ENCODE measurements at places on chromosomes 5 and 9.

DNA sequence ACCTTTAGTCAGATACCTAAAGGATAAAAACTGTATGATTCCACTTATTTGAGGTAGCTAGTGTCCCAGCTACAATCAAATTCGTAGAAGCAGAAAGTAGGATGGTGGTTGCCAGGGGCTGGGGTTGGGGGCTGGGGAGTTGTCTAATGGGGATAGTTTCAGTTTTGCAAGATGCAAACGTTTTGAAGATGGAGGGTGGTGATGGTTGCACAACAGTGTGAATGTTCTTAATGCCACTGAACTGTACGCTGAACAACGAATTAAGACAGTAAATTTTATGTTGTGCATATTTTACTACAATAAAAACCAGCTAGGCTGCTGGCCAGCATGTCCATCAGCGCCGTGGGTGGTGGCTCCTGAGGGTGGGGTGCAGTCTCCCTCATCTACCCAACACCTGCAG lies 137.8 kb downstream of the GADD45G start:
- DNase-seq: no peak

DNA sequence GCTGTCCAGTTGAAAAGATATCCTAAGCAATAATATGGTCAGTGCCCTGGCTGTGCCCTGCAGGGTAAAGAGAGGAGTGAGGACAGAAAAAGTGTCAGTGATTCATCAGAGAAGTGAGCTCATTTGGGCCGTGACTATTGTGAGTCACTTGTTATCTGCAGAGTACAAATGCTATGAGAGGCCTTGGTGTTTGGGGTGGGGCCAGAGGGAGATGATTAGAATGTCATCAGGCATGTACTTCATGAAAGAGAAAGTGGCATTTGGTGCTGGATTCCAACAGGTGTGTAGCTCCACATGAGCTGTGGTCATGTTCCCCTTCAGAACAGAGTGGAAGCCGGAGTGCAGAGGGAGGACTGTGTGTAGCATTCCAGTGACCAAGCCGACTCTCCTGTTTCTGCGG lies 174.1 kb downstream of the KDM4C start:
- no peak for DNase-seq

GRCh38 chr5:45264447-45264846 lies 431.7 kb downstream of the HCN1 start:
- DNase-seq: no peak

DNA sequence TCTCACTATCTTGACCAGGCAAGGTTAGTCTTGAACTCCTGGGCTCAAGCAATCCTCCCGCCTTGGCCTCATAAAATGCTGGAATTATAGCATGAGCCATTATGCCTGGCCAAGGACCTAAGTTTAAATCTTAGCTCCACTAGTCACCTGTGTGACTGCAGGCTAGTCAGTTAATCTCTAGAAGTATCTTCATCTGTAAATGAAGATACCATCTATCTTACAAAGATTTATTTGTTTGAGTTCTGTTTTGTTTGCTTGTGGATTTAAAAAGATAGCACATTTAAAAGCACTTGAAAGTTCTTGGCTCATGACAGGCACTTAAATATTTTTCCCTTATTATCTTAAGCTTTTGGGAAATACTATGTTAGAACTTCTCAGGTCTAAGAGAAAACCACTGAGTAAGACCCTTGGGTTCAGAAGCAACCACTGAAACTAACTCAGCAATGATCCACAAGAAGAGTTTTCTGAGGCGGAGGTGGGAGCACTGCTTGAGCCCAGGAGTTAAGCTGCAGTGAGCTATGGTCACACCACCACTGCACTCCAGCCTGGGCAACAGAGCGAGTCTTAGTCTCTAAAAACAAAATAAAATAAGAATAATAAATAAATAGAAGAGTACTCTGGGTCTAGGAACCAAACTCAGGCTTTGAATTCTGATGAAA lies 19.1 kb downstream of the TMEM245 start:
- no peak for DNase-seq

DNA sequence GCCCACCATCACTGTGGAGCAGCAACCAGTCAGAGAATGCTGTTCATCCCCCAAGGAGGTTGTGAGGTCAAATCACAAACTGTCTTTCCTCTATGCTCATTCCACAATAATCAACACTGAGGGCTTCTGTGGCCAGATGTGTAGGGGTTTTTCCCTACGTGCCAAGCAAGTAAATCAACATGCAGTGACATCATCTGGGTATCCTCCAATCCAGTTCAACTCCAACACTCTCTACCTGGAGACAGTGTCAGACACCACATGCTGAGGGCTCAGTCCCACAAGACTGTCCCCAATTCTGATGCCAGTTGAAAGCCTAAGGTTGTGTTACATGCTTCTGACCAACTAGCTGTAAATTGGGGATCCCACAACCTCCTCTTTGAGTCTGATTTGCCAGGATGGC lies 57.3 kb upstream of the DMRT1 start:
- DNase-seq: no peak

DNA sequence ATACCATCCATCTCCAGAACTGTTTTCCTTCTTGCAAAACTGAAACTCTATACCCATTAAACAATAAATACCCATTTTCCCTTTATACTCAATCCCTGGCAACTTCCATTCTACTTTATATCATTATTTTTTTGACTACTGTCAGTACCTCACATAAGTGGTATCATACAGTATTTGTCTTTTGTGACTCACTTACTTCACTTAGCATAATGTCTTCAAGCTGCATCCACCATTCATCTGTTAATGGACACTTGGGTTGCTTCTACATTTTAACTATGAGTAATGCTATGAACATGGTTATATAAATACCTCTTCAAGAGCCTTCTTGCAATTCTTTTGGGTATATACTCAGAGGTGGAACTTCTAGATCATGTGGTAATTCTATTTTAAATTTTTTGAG lies 11.6 kb upstream of the TYRP1 start:
- no peak for DNase-seq

DNA sequence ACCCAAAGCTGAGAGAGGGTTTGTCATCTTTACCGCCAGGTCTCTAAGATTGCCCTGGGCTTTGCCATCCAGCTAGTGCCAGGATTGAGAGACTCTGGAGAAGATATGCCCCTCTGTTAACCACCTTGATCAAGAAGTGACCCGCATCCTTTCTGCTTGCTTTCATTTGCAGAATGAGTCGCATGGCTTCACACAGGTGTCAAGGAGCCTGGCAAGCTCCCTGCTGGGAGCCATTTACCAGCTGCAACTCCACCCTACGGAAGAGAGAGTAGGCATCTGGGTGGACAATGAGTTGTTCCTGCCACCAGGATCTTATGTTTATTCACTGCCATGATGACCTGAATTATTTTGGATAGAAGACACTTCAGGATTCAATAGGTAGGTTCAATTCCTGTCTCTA lies 43.0 kb downstream of the HSD17B3 start:
- DNase-seq: no peak

GRCh38 chr5:142674531-142675469 lies 11.1 kb downstream of the FGF1 start:
- DNase-seq: no peak

- DNase-seq: no peak
Measured at GRCh38 chr9:115211413-115212124, 93.6 kb upstream of the TNC start.

DNA sequence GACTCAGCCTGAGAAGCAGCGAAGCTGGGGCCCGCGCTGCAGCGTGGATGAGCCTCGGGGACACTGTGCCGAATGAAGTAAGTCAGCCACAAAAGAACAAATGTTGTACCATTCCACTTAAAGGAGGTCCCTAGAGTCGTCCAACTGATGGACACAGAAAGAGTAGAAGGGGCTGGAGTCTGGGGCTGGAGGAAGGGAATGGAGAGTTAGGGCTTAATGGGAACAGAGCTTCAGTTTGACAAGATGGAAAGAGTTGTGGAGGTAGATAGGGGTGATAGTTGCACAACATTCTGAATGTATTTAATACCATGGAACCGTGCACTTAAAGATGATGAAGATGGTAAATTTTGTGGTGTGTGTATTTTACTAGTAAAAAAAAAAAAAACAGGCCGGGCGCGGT lies 119.9 kb downstream of the EHMT1 start:
- no peak for DNase-seq

DNA sequence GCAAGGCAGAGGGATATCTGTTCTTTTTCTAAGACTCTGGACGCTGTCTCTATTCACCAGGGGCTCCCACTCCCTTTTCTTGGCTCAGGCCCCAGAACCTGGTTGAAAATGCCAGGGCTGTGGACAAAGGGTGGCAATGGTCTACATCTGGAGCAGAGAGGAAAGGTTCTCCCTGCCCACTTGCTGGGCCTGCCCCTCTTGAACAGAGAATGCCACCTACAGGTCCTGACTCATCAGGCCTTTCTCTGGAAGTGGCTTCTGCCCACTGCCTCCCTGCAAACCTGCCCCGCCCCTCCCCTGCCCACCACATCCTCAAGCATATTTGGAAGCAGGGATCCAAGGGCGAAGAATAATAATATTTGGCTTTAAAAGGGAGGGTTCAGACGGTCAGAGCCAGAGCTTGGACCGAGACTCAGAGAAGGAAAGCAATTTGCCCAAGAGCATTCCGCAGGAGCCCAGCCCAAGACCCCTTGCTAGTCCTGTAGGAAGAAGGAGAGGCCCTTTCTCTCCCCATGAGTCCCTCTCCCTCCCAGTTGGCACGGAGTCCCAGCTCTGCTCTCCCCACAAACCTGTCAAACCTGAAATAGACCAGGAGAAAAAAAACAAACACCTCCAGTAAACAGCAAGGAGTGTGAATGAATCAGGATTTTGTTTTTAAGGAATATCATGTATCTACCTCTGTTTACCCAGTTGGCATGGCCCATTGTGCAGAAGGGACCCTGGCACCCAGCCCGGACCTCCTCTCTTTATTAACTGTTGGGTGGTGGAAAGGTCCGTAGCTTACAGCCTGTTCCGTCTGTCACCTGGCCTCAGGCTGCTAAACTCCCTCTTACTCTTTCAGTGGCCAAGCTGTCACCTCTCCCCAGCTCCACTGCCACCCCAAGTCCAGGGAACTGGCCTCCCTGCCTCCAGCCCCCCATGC lies 37.7 kb upstream of the STXBP1 start:
- no peak for DNase-seq

- DNase-seq: no peak
Measured at GRCh38 chr5:134523543-134524271, 1.8 kb upstream of the JADE2 start.

DNA sequence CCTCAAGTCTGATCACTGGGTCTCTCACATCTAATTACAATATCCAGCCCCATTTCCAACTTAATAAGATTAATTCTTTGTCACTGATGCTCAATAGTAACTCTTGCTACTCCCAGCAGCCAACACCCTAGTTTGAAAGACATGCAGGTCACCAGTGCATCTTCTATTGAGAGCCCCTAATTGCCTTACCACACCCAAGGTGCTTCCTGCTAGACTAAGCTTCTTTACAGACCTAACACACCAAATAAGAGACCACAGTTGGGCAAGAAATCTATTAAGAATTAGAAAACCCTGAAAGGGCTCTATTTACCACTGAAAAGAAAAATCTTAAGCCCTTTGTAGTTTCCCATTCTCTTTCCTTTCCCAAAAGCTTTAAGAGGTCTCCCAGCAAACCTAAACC lies 26.5 kb downstream of the ELAVL2 start:
- DNase-seq: no peak

DNA sequence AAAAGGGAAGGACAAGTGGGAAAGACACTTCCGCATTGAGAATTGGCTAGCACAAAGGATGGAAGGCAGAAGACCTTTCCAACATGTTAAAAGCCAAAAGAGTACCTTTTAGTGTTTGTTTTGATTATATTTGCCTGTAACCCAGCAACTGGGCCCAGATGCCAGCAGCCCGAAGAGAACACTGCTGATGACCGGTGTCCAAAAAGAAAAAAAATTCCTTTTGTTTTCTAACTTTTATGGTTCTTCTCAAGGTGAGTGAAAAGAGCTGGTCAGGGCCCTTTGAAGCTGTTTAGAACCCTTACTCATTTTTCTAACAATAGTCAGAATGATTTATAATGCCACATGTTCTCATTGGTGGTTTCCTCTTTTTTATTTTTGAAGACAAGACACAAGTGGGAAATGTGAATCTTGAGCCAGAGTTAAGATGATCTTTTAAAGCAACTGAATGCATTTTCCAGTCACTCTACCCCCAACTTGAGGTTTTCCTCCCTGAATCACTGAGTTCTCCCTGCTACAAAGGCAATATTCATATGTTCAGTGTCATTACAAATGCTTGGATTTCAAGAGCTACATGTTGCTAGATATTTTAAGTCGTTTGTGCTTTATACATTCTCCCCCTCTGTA lies 32.3 kb upstream of the ZNF462 start:
- DNase-seq: no peak

GRCh38 chr5:80337379-80337778 lies 17.6 kb downstream of the SPZ1 start:
- DNase-seq: no peak

All from stimulated activated CD8-positive, alpha-beta memory T cell treated with anti-CD3 and anti-CD28 coated beads, Interleukin-7, amount 100 ng/mL, for 1 hour (primary cell).